Spleen (tissue), 13 donors: ENCODE measurements at places on chromosomes 7 and 10.

DNA sequence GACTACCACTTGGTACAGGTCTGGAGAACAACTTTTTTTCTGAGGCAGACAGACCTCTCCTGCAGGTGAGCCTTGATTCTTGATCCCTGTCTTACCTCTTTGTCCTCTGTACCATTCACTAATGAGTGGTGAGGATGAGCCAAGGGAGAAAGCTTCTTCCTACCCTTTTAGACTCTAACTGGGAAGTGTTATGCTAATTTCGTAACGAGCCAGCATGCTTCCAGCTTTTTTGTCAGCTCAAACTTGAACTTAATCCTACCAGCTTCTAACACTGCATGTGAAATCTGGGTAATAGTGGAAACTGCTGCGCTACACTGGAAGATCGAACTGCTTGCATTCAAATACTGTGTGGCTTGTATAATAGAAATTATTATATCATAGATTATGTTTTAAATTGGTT is 87.0 kb downstream of the NEUROD6 start:
- no peak for DNase-seq

GRCh38 chr7:66167773-66168387 is 37.3 kb upstream of the TPST1 start:
- DNase-seq: no peak

- DNase-seq: no peak
Observed at GRCh38 chr10:127887541-127888415, 5.0 kb downstream of the CLRN3 start.

DNA sequence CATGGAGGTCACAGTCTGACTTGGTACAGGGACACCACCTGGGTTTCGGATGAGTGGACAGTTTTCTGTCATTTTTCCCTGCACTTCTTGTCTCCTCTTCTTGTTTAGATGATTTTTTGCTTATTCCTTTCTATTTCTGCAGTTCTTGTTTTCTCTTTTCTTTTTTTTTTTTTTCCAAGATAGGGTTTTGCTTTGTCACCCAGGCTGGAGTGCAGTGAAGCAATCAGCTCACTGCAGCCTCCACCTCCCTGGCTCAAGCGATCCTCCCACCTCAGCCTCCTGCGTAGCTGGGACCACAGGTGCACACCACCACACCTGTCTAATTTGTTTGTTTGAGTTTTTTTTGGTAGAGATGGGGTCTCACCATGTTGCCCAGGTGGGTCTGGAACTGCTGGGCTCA is 49.7 kb upstream of the RASGEF1A start:
- no peak for DNase-seq

GRCh38 chr10:112434988-112435619 is 11.6 kb downstream of the ZDHHC6 start:
- DNase-seq: no peak

- no peak for DNase-seq
Observed at GRCh38 chr7:150313367-150313809, 9.8 kb upstream of the LRRC61 start.

DNA sequence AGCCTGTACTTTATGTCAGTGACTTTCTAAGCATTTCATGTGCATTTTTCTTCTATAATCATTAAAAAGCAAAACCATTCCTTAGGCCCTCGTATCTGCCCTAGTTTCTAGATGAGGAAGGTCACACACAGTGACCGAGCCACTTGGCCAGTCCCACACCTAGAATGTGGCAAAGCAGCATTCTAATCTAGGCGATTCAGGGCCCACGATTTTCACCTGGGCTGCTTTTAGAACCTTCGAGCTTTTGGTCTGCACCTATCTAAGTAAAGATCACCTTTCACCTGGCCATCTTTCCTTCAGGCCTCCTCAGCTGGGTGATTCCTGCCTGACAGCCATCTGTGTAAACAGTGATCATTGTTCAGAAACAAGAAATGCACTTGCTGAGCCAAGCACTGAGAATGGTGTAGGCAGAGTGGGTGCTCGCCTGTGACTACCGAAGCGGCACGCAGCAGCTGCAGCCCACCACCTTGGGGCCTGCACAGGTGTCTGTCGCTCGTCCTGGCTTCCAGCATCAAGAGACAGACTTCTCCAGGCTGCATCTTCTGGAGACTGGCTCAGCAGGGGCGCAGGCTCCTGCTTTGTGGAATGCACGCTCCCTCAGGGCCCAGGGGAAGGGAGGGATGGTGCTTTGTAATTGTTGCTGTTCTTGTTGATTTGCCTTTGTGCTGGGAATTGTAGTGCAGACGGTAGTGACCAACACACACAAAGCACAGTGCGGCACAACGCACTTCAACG is 149.0 kb upstream of the INSYN2A start:
- no peak for DNase-seq

DNA sequence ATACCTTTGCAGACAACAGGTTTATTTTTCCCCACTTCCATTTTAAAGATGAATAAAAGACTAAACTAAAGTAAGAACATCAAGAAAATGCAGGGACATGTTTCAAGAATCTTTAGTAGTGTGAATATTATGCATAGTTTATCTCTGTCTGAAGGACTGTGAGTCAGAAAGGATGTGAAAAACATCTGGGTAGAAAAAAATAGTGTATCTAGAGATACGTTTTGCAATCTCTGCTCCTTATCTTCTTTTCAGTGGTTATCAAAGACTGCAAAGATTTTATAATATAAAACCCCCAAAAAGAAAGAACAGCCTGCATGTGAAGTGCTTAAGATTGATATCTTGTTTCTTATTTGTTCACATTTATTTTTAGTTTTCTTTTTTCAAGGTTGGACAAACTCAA is 101.9 kb upstream of the ARHGAP21 start:
- no peak for DNase-seq

- no peak for DNase-seq
Observed at GRCh38 chr7:100689230-100690135, 4.6 kb downstream of the GIGYF1 start.

DNA sequence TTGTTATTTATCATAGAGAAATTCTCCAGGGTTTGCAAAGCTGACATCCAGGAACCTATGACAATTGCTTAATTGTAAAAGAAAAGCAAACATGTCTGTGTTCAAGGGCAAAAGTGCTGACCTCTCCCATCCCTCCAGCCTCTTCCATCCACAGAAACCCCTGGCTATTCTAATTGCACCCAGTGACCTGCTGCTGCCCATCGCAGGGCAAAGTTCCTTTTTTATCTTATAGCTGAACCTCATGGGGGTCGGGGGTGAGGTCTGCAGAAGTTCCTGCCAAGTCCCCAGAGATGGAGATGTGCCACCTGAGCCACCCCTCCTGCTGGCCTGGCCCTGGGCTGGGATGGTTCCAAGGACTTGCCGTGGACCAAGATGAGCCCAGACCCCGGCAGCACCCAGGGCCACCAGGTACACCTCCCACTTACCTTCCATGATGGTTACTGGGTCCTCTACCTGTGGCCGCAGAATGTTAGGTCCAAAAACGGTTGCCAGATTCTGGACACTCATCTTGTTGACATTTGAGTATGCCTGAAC is 146.5 kb downstream of the MAPK8 start:
- DNase-seq: peak; percentile 63

GRCh38 chr7:124059375-124059774 is 26.5 kb upstream of the TMEM229A start:
- no peak for DNase-seq

- no peak for DNase-seq
Observed at GRCh38 chr10:121282797-121283515, 315.3 kb downstream of the FGFR2 start.

- DNase-seq: no peak
Observed at GRCh38 chr7:36986511-36986933, 262.2 kb upstream of the AOAH start.

DNA sequence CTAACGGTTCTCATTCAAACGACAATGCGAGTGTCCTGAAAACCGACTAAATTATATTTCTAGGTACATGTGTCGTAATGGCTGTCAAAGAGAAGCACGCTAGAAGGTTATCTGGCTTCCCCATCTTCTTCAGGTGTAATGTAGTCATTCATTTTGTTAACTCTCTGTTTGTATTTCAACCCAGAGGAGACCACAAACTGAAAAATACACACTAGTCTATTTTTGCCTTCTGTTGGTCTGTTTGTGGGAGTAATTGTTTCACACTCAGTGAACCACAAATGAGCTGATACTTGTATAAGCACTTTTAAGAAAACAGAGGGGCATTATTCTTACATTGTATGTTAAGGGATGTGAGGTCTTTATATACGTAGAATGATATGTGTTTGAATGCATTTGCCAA is 305.9 kb downstream of the GATA3 start:
- no peak for DNase-seq

DNA sequence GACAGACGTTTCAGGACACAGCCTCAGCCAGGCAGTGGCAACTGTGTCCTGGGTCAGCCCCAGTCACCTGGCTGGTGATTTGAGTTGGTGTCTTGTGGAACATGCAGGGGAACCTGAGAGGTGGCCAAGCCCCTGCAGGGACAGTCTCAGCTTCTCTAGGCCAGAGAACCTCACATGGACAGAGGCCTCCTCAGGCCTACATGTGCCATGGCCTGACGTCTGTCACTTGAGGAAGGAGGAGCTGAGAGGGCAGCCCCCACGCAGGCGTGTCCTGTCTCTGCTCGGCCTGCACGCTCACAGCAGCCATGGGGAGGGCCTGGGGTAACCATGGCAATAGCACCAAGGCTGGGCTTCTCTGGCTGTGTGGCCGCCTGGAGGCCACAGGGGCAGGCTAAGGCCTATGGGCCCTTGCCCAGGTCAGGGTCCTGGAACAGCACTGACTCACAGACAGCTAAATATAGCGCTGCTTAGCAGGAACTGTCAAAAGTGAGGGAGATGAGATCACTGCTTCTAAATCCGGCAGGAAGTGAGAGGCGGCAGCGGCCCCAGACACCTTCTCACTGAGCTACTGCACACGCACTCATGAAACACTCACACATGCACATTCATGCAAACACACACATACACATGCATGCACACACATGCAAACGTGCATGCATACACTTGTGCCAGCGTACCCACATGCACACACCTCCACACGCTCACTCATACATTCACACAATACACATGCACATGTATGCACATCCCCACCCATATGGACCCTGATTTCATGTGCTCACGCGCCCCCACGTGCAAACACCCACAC is 57.0 kb downstream of the YKT6 start:
- DNase-seq: peak; percentile 91

- DNase-seq: no peak
Observed at GRCh38 chr10:79484476-79484875, 27.9 kb upstream of the EIF5AL1 start.

DNA sequence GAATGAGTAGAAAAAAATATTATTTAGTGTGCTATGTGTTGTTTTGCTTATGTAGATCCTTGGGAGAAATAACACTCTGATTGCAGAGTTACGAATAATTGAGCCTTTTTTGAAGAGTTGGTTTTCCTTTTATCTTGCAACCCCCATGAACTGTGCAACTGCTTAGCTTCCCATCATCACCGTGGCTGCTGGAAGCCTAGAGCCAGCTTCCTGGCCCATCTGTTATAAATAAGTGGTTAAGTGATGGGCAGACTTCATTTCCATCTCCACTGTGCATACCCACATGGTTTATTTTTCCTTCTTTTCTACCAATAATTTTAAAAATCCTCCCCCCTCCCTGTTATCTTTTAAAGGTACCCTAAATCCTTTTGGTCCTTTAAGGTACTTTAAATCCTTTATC is 554.9 kb upstream of the GALNT17 start:
- DNase-seq: no peak

GRCh38 chr10:30420266-30420665 is 13.7 kb upstream of the MAP3K8 start:
- DNase-seq: no peak

GRCh38 chr7:26861050-26861449 is 3.3 kb downstream of the SKAP2 start:
- no peak for DNase-seq

DNA sequence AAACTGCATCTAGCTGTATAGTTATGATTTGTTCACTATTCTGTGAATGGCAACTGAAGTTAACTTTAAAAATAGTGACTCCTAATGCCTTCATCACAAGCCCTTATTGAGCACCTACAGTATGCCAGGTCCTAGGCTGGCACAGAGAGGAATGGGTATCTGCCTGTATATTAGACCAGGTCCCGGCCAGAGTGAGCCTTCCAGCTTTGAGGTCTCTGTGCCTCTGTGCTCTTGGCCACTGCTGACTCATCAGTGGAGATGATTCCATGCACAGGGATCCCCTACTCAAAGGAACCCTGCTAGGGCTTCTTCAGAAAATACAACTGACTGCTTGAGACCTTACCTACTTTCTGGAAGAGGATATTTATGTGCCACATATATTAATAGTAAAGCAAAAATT is 118.4 kb downstream of the GFRA1 start:
- no peak for DNase-seq

DNA sequence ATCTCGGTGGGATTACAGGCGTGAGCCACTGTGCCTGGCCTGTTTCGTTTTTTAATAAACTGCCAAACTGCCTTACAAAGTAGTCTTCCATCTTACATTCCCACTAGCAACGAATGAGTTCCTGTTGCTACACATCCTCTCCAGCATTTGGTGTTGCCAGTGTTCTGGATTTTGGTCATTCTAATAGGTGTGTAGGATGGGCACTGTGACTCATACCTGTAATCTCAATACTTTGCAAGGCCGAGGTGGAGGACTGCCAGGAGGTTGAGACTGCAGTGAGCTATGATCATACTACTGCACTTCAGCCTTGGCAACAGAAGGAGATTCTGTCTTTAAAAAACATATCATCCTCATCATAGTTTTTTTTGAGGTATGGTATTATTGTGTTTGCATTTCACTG is 21.4 kb upstream of the RSBN1L start:
- DNase-seq: no peak

DNA sequence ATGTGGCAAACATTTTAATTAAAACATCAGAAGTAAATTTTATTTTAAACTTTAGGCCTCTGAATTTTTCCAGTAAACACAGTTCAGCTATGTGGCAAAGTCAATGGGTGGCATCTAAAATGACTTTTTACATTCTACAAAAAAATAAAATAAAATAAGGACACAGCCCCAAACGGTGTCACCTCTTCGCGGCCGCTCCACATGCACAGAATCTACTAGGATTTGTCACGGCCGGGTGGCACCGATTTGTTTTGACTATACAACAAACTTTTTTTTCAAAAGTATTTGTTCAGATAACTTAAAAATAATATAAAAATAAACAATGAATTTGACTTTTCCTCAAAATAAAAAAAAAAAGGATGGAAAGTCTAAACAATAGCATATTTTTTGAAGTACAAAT is 127.8 kb downstream of the EBF3 start:
- DNase-seq: no peak

DNA sequence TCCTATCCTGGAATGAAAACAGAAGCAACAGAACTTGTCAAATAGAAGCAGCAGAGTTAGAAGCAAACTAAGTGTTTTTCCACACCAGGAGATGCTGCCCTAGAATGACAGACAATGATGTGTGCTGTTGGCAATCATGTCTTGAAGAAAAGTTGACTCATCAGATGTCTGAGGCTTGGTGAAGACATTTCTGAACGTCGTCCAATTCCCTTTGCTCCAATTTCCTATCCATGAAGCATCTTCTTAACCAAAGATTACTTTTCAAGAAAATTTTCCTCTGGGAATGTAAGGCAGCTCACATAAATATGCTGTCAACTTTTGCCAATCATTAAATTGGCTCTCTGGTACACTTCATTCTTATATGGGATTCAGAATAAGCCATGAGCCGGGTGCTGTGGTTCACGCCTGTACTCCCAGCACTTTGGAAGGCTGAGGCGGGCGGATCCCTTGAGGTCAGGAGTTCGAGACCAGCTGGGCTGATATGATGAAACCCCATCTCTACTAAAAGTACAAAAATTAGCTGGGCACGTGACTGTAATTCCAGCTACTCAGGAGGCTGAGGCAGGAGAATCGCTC is 34.6 kb downstream of the MALSU1 start:
- DNase-seq: no peak

GRCh38 chr7:117973975-117974374 is 100.7 kb upstream of the CTTNBP2 start:
- DNase-seq: no peak

GRCh38 chr7:149824301-149824741 is 13.9 kb upstream of the ZNF862 start:
- DNase-seq: peak; percentile 69
